ENCODE measurements at places on chromosomes 5 and 9.

GRCh38 chr5:1318659-1319251 is 23.9 kb upstream of the TERT start:
- DNase-seq, result no peak

DNA sequence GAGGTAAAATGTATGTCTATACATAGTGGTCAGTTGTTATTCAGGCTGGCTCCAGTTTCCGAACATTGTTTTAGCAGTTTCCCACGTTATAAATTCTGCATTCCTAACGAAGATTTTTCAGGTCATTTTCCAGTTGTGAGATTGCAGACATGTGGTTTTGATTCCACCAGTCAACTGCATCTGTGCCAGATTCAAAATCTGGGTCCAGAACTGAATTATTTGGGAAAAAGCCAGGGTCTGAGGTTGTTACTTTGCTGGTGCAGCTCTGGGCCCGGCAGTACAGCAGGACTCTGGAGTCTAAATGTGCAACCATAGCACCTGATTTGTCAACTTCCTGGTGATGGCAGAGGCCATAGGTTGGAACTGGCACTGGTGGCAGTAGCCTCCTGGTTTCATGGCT is 105.7 kb upstream of the MEGF10 start:
- DNase-seq, result no peak

GRCh38 chr5:77398896-77399295 is 93.2 kb downstream of the WDR41 start:
- no peak for DNase-seq

DNA sequence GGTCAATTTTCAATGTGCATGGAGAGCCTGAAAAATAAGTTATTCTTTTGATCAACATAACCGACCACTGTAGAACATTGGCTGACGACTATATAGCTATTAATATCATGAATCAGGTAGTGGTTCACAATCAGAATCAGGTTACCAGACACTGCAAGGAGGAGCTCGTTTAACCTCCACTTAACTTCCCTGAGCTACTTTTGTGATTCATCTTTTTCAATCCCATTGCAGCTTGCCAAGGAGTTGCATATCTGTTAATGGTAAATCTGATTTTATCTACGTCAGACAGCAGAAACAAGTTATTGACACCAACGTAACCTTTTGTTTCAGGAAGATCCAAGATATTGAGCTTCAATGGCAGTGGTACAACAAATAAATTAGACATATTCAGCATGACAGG is 2263.8 kb upstream of the ACO1 start:
- DNase-seq, result no peak

DNA sequence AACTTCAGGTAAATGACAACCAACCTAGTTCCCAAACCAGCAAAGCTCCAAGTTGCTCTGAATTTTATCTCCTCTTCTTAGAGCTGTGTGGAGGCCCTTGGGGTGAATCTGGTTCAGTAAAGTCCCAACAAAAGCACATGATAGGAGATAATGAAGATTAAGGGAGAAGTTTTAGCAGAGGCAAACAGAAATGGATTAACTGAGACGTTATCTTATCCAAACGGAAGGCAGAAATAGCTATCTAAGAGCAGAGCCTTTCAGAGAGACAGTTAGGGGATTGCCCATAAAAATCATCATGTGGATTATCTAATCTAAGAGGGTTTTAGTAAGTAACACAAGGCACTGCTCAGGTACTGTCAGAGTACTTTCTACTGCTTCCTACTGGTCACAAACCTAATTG is 183.9 kb upstream of the ZNF618 start:
- DNase-seq, result no peak

DNA sequence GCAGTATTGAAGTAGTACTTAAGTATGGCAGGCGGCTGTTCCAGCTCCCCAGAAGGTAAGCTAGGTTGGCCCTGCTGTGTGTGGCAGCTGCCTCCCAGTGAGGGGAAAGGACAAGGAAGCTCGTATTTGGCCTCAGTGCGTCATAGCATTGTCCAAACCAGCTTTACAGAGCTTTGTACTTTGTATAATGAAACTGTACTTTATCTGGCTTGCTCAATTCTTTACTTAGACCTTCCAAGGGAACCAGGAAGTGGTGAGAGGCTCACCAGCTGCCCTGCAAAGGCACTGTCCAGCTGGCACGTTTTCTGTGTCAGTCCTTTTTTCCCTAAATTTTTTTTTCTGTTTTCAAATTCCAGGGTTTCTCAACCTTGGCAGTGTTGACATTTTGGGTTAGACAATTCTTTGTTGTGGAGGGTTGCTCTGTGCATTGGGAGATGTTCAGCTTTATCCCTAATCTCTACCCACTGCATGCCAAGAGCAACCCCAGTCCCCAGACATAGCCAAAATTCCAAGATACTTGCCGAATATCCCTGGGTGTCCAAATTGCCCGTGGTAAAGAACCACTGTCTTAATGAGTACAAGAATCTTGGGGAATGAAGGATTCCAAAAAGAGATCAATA is 474.5 kb downstream of the LRRC70 start:
- DNase-seq, result no peak

GRCh38 chr5:1076406-1076805 is 35.5 kb downstream of the SLC12A7 start:
- DNase-seq, result no peak

- DNase-seq, result no peak
Measured at GRCh38 chr5:100777680-100778300, 125.3 kb downstream of the ST8SIA4 start.

GRCh38 chr9:127780126-127780885 is 1.8 kb upstream of the SH2D3C start:
- DNase-seq, result no peak
